ENCODE measurements at places on chromosomes 1 and 21.

DNA sequence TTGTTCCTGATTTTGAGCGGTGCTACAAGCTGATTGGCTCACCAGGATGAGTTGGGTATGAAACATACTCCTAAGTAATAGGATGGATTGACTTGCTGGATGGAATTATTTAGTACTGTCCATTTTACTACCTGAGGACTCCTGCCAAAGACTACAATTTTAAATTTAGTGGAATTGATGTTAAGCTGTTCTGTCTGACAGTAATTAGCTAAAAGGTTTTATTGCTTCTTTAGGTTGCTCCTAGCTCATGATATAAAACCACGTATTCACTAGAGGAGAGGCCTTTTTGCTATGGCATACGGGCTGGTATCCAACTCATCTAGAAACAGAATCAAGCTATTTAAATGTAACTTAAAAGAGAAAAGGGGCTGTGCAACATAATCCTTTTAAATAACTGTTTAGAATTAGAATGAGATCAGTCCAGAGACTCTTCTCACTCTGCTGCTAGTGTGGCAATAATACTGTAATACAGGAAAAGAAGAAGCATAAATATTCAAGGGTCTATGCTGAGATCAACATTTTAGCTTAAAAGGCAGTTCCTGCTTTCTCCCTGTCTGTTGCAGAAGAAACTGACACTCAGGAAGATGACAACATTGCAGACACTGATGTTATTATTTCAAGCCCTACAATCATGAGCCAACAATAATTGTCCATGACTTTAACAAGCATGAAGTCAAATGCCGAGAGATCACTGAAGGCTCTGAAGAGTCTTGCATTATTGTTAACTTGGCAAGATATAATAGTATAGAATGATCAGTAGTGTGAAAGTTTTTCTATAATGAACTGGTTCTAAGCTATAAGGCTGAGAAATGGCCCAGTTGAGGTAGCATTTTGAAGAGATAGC is 258.7 kb upstream of the ADGRL4 start:
- no peak for DNase-seq

DNA sequence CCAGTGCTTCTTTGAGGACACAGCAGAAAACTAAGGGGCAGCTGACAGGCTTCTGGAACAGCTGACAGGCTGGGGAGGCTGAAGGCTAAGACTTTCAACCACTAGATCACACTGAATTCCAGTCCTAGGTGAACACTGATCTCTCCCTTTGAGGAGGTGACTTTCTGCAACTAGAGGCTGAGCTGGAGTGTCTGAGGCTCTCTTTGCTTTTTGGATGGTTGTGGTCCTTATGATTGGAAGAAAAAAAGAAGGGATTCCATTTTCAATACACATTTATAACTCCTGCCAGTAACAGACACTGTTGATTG is 1.4 kb downstream of the IL6R start:
- no peak for DNase-seq

GRCh38 chr21:14942801-14943490 is 121.9 kb downstream of the NRIP1 start:
- DNase-seq, result no peak

GRCh38 chr1:72064196-72065075 is 217.9 kb downstream of the NEGR1 start:
- DNase-seq, result no peak

DNA sequence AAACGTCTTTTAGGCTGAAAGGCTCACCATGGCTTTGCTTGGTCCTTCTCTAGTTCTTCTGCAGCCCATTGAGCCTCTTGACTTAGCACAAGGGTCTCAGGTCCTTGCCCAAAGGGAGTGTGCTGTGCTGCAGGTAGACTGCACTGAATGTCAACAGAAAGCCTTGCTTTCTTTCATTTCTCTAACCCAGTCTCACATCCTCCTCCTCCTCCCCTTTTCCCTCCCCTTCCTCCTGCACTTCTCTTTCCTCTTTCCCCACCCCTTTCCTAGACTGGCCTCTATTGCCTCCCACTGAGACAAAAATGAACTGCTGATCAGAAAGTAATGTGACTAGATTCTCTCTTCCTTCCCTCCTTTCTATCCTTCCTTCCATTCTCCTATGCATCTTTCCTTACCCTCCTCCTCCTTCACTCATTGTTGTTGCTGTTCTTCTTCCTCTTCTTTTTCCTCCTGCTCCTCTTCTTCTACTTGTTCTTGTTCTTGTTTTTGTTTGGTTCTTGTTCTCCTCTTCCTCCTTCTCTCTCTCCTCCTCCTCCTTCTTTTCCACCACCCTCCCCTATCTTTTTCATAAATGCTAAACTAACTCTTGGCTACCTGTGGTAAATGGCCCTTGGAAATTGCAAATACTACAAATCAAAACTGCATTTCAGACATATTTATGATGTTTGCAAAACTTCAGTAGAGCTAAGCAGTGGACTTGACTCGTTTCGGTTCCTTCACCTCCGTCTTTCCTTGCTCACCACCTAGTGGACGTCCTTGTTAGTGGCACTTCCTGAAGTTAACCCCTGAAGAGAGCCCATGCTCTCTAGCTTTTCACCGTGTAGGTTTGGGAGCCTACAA is at the start of gene SELL:
Gene SELL, minus strand, starts transcription at position 152 of the 840 bp plus-strand sequence. Its CDS starts 122 bp downstream, at position 30.
- peak; percentile 84 for DNase-seq

- DNase-seq, result no peak
Measured at GRCh38 chr1:229080361-229080760, 190.6 kb upstream of the RAB4A start.

DNA sequence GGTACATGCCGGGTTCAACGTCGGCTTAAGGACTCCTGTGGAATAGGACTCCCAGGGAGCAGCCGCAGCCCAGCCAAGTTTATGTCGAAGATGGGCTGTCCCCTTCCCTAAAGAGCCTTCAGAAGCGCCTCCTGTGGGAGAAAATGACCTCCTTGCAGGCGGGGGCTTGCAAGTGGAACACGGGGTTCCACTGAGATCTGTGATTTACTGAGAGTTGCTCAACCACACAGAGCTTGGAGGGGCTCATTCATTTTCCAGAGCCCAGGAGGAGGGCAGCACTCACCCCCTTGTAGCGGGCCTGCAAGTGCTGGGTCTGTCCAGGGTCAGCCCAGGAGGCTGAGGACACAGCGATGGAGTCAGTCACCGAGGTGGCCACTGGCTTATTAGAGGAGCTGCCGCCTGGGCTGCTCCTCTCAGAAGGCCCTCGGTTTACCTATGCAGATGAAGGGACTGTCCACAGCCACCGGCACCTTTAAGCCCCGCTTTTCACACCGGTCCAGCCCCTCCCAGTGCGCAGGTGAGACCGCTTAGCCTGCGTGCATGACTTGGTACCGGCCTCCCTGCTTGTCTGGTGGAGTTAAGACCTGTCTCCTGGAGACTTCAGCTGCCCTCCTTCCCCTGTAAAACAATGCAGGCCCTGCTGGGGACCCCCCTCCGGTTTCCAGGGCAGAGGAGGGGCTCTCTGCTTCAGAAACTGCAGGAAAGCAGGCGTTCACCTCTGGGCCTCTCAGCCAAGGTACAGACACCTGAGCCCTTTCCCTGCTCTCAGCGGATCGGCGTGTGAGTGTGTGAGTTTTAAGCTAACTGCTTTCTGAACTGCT is 57.5 kb downstream of the ATP5PO start:
- no peak for DNase-seq

DNA sequence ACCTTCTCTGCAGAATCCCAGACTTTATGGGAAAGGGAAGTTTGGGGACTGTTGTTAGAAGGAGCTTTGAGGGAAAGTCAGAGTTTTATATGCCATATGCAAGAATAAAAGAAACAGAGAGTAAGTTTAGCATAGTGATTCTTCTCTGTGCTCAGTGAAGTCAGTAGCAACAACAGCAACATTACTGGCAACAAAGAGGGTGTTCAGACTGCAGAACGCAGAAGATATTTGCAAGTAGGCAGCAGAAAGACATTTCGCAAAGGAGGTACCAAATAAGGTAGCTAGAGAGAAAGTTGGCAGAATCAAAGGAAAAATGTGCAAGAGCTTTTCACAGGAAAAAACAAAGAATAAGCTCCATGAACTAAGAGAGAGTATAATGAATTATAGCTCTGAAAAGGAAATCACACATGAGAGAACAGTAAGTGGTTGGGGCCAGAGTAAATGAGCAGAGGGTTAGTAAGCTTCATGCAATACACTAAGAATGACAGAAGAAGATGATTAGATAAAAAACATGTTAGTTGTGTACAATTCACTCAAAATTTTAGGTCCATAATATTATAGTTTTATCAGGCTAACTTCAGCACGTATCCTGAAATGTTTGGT is 98.1 kb downstream of the NEGR1 start:
- no peak for DNase-seq
